Activated naive CD4-positive, alpha-beta T cell treated with anti-CD3 and anti-CD28 coated beads for 36 hours (primary cell): ENCODE measurements at places on chromosomes 5 and 9. TPM values are rescaled to one million over a fixed set of nuclear protein-coding genes. Genes with fewer than 3 reads are reported as not detected.
A peak's percentile ranks its signal among the peaks of the same experiment; 100 is the strongest.

- peak; percentile 33 for DNase-seq
- H3K36me3 ChIP-seq, result peaks cover 10% of the 10 kb centered on the region
These were observed 1.3 kb downstream of the MAT2B start for GRCh38 chr5:163506726-163507125.

Gene CAVIN4
- total RNA-seq, result not detected

Gene WDR38
- not detected for total RNA-seq

Gene FCN2
- total RNA-seq, result not detected

- H3K27ac ChIP-seq, result no peak overlapping the region
- H3K4me3 ChIP-seq, result no peak overlapping the region
- DNase-seq, result no peak
- H3K4me1 ChIP-seq, result peaks cover 13% of the 10 kb centered on the region
These were observed 17.4 kb downstream of the RXRA start for GRCh38 chr9:134343637-134344036.

GRCh38 chr5:207599-207998 lies 10.4 kb downstream of the CCDC127 start:
- H3K4me1 ChIP-seq, result peaks cover 16% of the 10 kb centered on the region
- DNase-seq, result no peak
- H3K4me3 ChIP-seq, result no peak overlapping the region
- peaks cover 29% of the 10 kb centered on the region for H3K36me3 ChIP-seq

Gene PCDHB13
- not detected for total RNA-seq

GRCh38 chr5:77957-78804 lies 13.8 kb upstream of the PLEKHG4B start:
- peaks cover 3% of the 10 kb centered on the region for H3K27me3 ChIP-seq
- no peak overlapping the region for H3K27ac ChIP-seq
- H3K36me3 ChIP-seq, result no peaks in the 10 kb centered on the region

DNA sequence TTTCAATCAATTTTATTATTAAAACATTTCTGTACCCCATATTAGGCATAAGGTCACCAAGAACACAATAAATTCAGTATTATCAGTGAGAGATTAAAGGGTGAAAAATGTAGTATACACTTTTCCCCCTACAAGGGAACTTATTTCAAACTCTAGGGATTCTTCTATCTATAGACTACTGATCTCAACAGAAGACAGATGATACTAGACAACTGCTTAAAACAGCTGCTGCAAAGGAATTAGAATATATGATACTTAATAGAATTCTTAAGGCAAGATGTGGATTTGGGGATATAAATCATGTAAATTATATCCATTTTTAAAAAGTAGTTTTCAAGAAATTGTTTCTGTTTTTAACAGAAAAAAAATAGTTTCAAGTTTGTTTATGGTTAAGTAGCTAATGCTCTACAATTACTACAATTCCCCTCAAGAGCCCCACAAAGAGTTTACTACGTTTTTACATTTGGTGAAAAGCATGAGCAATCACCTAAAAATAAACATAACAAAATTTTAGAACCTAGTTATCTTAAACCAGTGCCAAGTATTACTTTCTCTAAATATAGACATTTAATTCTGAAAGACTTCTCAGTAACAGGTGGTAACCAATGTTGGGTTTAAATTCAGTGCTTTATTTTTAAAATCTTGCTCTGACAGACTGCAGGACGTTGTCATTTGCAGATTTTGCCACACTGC lies 6.0 kb downstream of the KIF24 start:
- no peak for DNase-seq
- no peaks in the 10 kb centered on the region for H3K27me3 ChIP-seq
- peaks cover 7% of the 10 kb centered on the region for H3K4me1 ChIP-seq
- no peak overlapping the region for H3K4me3 ChIP-seq
- peaks cover under 1% of the 10 kb centered on the region for H3K36me3 ChIP-seq

- no peaks in the 10 kb centered on the region for H3K4me1 ChIP-seq
- no peaks in the 10 kb centered on the region for H3K27me3 ChIP-seq
- DNase-seq, result no peak
These were observed 630.6 kb upstream of the SGCD start for GRCh38 chr5:155696362-155696761.
